HepG2 (cell line): ENCODE measurements at places on chromosomes 2 and 18. TPM values are rescaled to one million over a fixed set of nuclear protein-coding genes. Genes with fewer than 3 reads are reported as not detected.

The RNF144A gene
- polyA plus RNA-seq, result 13.2 and 13.9 TPM in 2 replicates

The KYNU gene
- 13.7 and 21.9 TPM in 2 replicates for polyA plus RNA-seq

The NLRC4 gene
- 0.29 and 0.34 TPM in 2 replicates for polyA plus RNA-seq

The SP140L gene
- 10.9 and 13.7 TPM in 2 replicates for polyA plus RNA-seq

The CRYBA2 gene
- polyA plus RNA-seq, result not detected in 2 replicates
